ENCODE measurements at places on chromosomes 2 and 18.

DNA sequence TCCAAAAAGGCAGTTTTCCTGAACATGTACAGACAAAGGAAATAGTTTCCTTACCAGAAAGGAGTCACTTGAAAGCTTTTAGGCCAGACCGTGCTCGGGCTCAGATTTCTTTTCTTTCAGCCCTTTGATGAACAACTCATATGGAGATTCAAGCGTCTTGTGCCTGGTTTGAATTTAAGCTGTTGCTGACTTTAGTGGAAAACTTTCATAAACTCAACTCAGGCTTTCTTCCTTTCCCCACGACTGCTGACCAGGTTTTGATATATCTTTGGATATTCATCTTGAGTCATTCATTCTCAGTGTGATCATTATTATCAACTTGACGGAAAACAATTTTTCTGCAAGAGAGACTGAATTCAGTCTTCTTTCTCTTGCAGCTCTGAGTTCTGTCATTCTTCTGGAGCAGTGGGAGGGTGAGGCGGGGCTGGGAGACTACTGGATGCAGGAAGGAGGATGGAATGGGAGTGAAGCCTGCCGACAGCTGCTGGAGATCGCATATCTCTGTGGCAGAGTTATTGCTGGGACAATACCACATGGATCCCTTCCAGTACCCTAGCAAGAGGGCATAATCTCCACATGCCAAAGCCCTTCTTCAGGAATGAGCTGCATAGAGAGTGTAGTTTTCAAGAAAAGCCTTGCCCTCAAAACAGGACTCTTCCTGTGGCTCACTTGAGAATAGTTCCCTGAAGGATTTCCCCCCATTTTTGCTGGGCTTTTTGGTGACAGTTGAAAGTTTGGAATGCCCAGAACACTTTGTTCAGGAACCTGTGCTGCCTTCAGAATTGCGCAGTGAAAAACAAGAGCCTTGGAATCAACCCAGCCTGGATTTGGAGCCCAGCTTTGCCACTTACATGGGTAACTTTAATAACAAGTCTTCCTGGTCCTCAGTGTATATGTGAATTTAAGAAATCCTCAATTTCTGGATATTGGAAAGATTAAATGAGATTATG lies 364.4 kb downstream of the ZNF521 start:
- DNase-seq, result no peak

DNA sequence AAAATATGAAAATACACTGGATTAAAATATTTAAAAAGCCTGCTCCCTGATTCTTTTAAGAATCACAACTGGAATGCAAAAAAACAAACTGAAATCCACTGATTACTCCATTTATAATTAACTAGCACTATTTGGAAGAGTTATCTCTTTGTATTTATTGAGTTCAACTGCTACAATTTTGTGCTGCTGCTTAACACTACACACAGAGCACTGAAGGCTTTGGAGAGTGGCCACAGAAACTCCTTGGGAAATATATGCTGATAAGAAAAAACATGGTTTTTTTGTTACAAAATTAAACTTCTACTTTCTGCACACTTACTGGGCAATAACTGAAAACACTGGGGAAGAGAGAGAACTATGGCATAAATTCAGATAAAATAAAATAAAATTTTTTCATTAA lies 19.8 kb upstream of the BZW1 start:
- DNase-seq, result no peak

- no peak for DNase-seq
These were observed 673.0 kb downstream of the ARHGAP15 start for GRCh38 chr2:143802242-143802641.

DNA sequence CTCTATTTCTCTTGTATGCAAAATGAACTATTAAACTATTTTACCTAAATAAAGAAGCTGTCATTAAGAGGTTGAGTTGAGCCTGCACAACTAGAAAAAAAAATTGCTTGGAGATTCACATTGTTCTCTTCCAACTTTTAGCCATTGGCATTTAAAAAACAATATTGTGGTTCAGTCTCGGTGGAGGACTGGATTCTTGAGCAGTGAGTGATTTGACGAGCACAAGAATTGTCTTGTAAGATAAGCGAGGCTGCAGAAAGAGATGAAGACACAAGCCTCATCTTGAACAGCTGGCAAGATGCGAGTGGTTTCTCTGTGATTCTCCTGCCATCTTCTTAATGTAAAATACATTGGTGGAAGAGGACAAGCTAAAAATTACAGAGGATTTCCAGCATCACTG lies 67.0 kb downstream of the GALR1 start:
- DNase-seq, result no peak

GRCh38 chr2:28869494-28870145 lies 489 bp downstream of the TRMT61B start:
- DNase-seq, result peak; percentile 10

DNA sequence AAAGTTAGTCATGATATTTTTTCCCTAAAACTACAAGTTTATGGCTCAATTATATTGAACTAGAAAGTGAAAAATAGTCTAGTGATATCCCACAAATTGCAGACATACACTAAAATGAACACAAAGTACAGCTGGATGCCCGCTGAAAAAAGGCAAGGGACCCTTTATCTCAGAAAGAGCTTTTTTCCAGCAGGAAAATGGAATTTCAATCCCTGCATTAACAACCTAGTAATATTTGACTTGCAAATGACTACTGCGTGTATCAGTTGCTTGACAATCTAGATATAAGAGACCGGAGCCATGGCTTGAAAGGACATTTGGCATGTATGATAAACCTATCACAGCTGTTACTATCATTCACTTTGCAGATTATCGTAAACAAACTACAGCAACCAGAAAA lies 49.1 kb downstream of the LRPPRC start:
- no peak for DNase-seq

DNA sequence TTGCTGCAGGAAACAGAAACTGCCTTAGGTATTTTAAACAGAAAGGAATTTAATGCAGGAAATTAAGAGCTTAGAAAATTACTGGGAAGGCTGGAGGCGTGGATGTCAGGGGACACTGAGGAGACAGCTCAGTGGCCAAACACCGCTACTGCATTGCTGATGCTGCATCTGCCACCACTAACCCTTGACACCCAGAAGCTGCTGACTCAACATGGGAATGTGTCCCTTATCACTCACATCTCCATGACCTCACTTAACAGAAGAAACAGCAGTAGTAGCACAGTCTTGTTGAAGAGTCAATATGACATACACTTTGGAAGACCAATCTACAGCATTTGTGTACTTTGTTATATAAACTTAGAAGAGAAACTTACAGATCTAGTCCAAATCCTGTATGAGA lies 906.1 kb downstream of the SLC4A3 start:
- DNase-seq, result no peak

- DNase-seq, result no peak
These were observed 122.7 kb downstream of the TWIST2 start for GRCh38 chr2:238970553-238971081.

GRCh38 chr2:120486441-120486840 lies 140.5 kb downstream of the INHBB start:
- DNase-seq, result no peak

DNA sequence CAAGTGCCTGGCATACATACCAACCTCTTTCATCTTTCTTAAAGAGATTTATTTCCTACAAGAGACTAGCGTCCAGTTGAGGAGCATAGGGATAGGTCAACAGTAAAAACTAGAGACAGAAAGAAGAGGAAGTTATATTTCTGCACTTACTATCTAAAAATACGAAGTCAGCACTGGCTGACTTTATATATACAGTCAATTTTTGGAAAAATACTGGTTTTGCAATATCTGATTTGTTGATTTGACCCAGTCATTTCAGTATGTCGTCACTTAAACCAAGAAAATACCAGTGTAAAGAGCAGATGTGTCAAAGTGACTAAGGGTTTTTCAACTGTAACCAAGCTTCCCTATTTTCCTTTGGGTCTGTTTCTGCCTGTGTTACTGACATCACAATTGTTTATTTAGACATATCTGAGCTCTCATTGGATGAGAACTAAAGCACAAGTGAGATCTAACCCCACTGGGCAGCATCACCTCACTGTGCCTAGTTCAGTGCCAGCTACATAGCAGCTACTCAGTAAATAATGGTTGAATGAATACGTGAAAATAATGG lies 23.0 kb downstream of the CYTIP start:
- no peak for DNase-seq

DNA sequence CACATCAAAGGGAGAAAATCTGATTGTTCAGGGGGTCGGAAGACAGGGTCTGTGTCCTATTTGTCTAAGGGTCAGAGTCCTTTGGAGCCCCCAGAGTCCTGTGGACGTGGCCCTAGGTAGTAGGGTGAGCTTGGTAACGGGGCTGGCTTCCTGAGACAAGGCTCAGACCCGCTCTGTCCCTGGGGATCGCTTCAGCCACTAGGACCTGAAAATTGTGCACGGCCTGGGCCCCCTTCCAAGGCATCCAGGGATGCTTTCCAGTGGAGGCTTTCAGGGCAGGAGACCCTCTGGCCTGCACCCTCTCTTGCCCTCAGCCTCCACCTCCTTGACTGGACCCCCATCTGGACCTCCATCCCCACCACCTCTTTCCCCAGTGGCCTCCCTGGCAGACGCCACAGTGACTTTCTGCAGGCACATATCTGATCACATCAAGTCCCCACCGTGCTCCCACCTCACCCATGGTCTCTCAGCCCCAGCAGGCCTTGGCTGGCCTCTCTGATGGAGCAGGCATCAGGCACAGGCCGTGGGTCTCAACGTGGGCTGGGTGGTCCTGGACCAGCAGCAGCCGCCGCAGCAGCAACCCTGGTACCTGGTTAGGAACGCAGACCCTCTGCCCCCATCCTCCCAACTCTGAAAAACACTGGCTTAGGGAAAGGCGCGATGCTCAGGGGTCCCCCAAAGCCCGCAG lies 3.8 kb downstream of the PROC start:
- no peak for DNase-seq

GRCh38 chr2:237205043-237205541 lies 119.4 kb downstream of the COPS8 start:
- no peak for DNase-seq

Measured in NCI-H748 treated with DMSO at 0.1 percent for 48 hours (cell line).